Stimulated activated CD4-positive, alpha-beta T cell treated with anti-CD3 and anti-CD28 coated beads, Interleukin-15, amount 100 ng/mL, for 1 hour (primary cell): ENCODE measurements at places on chromosomes 12 and 14.

GRCh38 chr12:19074700-19075099 is 54.8 kb upstream of the PLEKHA5 start:
- no peak for DNase-seq

GRCh38 chr14:51219473-51220448 is 20.3 kb upstream of the TMX1 start:
- no peak for DNase-seq

- DNase-seq, result no peak
Observed at GRCh38 chr14:68451696-68452373, 341.0 kb downstream of the ZFP36L1 start.

- DNase-seq, result no peak
Observed at GRCh38 chr12:49974677-49975317, 2.0 kb downstream of the AQP6 start.

DNA sequence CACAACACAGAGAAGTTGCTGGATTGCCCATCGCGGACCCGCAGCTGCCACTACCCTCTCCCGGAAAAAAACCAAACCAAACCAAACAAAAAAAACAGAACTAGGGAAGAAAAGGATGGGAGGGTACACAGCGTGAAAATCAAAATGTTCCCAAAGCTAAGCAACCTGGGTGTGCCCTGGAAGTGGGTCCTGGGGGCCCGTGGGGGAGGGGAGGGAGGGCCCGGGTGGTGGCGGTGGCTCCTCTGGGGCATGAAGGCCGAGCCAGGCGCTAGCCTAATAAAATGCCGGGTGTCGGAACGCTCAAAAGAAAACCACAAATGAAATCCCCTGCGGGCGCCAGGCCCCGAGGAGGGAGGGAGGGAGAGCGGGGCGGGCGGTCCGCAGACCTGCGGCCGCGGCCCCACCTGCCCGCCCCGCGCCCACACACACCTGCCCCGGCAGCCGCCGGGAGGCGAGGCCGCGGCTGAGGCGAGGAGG is 787 bp downstream of the HECTD4 start:
- DNase-seq, result no peak
